ENCODE measurements at places on chromosomes 7 and 10.
A peak's percentile ranks its signal among the peaks of the same experiment; 100 is the strongest.

DNA sequence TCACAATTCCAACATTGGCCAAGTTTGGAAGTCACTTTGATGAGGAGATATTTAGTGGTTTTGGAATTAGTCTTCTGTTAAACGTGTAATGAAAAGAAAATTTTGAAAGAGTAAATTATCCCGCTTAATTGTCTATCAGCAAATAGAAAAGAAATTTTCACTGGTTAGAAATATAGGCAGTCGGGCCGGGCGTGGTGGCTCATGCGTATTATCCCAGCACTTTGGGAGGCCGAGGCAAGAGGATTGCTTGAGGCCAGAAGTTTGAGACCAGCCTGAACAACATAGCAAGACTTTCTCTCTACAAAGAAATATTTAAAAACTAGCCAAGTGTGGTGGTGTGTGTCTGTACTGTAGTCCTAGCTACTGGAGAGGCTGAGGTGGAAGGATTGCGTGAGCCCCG is 13.4 kb downstream of the CNTNAP2 start:
- DNase-seq = no peak

DNA sequence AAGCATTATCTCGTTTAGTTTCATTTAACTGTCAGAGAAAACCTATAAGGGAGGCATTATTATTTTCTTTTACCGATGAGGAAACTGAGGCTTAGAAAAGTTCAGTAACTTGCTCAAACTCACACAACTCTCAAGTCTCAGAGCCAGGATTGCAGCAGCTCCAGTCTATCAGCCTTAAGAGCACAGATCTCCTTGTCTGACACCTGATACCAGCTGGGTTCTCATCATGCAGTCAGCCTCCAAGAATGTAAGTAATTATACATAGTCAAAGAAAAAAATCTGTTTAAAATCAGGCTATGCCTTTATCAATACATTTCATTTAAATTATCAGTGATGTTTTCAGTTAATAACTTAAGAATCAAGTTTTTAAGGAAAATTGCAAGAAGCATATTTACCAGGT is 236.6 kb upstream of the TCF7L2 start:
- no peak for DNase-seq

GRCh38 chr10:87578842-87579401 is 74.2 kb downstream of the MINPP1 start:
- DNase-seq = peak; percentile 6

DNA sequence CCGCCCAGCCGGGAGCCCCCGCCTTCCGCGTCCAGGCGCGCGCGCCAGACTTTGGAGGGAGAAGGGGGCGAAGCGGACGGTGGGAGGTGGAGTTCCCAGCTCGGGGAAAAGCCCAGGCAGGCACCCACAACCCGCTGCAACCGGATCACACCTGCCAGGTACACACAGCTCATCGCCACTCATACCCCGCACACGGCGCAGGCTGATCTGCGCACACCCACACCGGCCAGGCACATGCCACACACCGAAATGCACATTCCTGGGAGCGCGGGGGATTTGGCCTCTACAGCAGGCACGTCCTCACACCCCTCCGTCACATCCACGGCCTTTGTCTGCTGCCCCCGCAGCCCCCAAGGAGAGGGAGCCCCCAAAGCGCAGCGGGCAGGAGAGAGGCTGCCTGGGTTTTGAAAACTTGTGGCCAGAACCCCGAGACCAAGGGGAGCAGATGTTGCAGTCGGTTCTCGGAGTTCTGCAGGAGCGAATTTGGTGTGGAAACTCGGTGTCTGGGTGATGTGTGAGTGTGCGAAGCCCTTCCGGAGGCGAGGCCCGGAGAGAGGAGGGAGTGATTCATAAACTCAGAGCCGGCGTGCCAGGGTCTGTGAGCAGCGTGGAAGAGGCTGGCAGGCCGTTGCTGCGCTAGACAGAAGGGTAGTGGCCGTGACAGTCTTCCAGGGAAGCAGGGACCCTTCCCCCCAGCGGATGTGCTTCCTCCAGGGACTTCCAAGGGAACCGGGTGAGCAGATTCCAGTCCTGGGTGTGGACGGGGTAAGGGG is 734 bp downstream of the CHST3 start:
- peak; percentile 46 for DNase-seq

DNA sequence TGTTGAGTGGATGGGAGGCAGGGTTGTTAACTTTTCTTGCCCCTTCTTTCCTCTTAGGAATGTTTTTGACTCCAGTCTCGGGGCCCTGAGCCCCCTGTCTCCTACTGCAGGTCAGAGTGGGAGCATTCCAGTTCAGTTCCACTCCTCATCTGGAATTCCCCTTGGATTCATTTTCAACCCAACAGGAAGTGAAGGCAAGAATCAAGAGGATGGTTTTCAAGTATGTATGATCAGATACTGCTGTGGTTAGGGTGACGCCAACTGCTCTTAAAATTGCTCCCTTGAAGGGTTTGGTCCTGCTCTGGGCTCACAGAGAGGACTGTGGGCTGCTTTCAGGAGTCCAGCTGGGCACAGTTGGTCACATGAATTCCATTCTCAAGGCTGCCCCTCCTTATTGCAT is 22.0 kb downstream of the VWA2 start:
- DNase-seq = no peak

DNA sequence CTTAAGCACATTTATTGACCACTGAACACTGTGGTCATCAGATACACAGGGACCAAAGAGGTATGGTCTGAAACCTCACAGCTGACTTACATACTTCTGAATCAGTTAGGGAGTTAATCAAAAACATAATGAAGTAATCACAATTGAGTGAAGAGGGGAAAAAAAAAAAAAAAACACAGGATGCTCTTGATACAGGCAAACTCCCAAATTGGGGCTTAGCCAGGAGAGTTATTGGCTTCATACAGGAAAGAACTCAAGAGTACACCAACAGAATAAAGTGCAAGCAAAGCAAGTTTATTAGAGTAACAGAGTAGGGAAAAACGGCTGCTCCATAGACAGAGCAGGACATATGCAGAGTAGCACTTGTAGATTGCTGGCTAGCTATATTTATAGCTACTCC is 917.0 kb downstream of the CNTNAP2 start:
- no peak for DNase-seq

DNA sequence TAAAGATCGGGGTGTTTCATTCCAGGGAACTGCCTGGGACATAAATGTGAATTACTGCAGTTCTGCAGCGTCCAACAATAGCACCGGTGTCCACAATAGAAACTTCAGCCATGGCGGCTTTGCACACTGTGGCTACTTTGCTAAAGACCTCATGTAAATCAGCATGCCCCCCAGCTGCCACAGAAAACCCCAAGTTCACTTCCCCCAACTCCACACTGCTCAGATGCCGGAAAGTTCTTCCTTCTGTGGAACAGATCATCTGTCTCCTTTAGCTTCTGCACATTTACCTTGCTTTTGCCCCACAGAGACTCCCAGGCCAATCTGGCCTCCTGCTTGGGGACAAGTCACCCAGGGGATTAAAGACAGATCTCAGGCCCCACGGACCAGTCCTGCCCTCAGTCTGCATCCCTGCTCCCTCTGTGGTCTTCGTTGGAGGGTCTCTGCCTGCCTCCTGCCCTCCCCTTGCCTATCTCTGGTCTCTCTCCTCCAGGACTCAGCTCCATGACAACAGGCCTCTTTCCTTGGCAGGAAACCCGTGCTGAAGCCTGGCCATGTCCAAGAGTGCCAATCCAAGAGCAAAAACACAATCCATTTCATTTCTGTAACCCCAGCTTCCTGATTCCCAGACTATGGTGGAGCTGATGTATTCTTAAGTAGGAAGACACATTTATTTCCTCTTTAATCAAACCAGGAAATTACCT is 403.2 kb downstream of the RPS24 start:
- DNase-seq = no peak

- DNase-seq = no peak
These were observed 257.2 kb downstream of the KIAA1217 start for GRCh38 chr10:24465891-24466818.

DNA sequence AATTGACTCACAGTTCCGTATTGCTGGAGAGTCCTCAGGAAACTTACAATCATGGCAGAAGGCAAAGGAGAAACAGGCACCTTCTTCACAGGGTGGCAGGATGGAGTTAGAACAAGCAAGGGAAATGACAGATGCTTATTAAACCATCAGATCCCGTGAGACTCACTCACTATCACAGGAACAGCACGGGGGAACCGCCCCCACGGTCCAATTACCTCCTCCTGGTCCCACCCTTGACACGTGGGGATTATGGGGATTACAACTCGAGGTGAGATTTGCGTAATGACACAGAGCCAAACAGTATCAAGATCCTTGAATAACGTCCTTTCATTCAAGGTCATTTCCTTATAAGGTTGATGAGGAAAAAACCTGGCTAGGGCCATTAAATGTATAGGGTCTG is 176.6 kb downstream of the TPK1 start:
- DNase-seq = no peak

DNA sequence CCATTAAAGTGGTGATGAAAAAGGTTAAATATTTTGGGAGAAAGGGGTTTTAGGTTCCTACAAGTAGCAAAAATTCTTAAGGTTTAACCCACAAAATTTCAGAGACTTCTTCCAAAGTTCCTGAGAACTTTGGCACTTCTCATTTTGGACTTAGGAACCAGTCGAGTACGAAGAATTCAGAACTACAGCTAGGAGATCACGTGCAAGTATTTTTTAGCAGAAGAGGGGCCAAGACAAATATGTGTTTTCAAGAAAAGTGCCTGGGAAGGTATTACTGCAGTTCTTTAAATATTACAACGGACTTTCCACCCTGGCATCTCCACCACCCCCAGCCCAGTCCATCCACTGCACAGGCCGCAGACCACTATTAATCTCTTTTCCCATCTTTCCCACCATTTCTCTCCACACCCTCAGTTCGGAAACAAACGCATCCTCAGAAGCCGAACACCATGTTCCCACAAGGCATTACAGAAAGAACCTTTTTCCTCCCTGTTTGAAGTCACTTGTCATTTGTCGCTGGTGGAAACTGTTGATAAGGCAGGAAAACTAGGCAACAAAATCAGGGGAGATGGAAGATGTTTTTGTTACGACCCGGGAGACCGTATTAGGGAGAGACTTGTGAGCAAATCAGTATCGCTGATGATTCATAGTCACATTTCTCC is 7.1 kb downstream of the INHBA start:
- DNase-seq = no peak

GRCh38 chr7:1899196-1899595 is 229.1 kb downstream of the ELFN1 start:
- DNase-seq = no peak

DNA sequence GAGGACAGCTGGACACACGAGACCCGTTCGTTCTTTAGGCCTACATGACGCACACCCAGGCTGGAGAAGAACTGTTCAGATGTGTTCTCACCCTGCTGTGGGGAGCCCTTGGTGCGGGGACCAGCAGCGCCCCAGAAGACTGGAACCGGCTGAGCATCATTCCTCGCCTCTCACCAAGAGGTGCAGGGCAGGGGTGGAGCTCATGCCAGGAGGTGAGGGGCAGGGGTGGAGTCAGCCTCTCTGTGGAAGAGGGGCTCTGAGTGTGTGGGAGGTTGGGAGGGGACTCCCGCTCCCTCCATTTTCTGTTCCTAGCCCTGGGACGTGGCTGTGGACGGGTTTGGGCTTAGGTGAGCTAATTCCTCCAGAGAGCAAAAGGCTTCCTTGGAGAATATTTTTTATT is 66.0 kb upstream of the SHH start:
- no peak for DNase-seq

DNA sequence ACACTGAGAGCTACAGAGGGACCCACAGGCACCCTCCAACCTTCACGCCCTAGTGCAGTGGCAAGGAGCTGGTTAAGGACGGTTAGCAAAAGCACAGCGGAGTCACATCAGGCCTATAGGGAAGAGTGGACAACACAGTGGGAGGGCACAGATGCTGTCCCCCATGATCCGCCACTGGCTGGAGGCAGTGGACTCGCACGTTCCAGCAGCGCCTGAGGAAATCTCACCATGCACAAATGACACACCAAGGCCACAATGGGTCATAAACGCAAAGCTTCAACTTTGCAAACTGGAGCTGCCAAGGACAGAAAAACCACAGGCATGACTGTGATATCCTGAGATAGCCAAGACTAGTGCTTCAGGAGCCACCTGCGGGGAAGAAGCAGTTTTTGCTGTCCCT is 58.8 kb downstream of the GRB10 start:
- no peak for DNase-seq

DNA sequence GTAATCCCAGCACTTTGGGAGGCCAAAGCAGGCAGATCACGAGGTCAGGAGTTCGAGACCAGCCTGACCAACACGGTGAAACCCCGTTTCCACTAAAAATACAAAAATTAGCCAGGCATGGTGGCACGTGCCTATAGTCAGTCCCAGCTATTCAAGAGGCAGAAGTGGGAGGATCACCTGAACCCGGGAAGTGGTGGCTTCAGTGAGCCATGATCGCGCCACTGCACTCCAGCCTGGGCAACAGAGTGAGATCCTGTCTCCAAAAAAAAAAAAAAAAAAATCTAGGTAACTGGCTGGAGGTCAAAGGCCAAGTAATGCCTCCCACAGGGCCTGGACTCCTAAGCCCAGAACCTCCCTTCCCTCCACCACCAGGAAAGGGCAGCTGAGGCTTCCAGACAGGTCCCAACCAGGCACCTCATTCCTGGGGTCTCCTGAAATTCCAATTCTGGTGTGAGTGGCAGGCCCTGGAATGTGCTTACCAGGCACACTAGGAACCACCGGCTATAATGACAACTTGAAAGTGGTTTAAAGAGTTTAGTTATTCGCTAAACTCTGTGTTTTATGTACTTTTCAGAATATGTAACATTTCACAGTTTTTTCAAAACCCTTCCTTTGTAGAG is 86.9 kb upstream of the TNRC18 start:
- DNase-seq = no peak

DNA sequence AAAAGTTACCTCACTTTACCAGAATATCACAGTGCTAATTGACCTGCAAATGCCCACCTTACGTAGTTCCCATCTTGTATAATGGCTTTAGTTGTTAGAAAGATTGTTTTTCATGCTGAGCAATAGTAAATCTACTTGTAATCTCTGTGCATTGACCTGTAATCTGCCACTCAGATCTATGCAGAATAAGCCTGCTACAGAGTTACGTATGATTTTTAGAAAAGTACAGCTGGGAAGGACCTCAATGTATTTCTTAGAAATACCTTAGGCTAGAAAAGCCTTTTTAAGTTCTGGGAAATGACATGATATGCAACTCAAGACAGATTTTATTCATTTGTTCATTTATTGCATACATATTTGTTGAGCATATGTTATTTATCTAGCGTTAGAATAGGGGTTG is 530.9 kb downstream of the SORCS3 start:
- DNase-seq = no peak

- no peak for DNase-seq
These were observed 345.6 kb upstream of the NRP1 start for GRCh38 chr10:33680036-33680435.

Measured in suppressor macrophage treated with lipopolysaccharide for 4 hours (primary cell).